ENCODE measurements at places on chromosomes 4 and X.
A peak's percentile ranks its signal among the peaks of the same experiment; 100 is the strongest.

GRCh38 chr4:47839259-47839658 is 1.4 kb upstream of the CORIN start:
- DNase-seq, result peak; percentile 60

DNA sequence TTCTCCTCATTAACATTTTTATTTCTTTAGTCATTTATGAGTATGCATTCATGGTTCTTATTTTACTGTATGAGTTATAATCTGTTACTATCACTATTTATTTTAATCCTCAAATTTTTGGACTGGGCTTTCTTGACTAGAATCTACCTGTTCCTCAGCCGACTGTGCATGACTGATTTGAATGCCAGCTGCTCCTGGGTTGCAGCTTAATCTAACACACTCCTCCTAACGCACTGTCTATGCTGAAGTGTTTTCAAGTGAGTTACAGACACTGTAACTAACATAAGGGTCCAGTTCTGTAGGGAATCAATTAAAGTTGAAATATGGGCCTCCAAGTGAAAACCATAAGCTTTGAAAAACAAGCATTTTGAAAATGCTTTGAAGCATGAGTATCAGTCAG is 137.4 kb upstream of the ARSJ start:
- DNase-seq, result no peak

DNA sequence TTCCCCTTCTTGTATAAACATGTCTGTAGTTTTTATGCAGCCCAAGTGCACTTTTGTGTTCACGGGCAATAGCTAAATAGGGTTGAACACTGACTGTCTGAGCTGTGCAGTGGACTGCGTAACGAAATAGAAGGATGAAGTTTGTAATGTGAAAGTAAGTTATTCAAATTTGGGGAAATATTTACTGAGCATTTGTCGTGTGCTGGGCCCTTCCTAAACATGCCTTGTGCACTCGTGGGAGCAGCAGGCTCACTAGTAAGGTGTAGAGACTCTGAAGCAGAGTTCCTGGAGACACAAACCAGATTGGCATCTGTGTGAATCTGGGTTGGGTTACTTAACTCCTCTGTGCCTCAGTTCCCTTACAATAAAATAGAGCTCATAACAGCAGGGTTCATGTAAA is 51.7 kb upstream of the C1QTNF7 start:
- DNase-seq, result no peak

DNA sequence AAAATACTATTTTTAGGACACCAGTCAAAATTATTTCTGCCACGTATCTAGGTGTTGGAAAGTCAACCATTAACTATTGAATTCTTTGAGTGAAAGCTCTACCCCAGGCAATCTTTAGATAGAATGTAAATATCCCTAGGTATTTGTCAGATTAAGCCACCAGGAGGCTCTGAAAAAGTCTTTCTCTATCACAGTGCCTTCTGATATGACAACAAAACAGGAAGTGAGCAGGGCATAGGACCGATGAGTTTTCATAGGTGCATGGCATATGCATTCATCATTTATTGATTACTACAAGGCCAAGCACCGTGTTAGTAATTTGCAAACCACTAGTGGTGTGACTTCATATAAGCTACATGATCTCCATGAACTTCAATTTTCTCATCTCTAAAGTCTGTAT is 333.6 kb upstream of the F9 start:
- DNase-seq, result no peak

DNA sequence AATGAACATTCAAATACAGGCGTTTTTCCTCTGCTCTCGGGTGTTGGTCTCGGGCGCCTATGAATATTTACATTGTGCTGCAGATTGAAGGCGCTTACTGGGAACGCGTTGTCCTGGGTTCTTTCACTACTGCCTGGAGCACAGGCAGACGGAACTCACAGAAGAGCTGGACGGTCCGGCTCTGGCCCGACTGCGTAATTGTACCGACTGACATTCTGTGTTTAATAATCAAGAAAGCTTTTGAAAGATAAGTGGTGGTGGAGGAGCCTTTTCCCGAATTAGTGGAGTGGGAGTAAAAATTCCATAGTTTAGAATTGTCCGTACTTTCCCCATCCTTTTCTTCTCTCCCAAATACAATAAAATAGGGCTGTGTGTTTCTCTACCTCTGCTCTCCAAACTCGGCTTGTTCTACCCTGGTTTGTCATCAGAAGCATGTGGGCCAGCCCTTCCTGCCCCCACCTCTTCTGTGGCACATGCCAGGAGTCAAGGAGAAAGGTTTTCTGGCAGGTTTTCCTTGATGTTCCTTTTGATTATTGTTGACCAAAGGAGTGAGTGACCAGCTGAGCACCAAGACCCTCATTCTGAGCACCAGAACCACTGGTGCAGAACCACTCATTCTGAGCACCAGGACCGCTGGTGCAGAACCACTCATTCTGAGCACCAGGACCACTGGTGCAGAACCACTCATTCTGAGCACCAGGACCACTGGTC is 2.3 kb downstream of the FHDC1 start:
- no peak for DNase-seq

DNA sequence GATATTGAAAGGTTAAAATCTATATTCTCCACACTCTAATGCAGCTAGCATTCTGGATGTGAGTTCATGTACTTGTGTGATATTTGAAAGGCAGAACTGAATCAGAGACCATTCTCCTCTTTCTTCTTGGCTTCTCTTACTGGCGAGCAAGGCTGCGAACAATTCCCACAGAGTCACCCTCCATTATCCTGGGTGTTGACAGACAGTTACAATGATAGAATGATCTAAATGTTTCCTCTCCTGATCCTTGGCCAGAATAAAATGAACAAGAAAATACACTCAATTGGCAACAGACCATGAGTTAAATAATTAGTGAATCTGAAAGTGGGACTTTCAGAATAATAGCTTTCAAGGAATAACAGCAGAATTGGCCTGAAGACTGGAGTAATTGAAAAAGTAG is 342.8 kb downstream of the RAPGEF2 start:
- DNase-seq, result no peak

GRCh38 chr4:61220556-61220955 is 20.4 kb downstream of the ADGRL3 start:
- DNase-seq, result no peak

DNA sequence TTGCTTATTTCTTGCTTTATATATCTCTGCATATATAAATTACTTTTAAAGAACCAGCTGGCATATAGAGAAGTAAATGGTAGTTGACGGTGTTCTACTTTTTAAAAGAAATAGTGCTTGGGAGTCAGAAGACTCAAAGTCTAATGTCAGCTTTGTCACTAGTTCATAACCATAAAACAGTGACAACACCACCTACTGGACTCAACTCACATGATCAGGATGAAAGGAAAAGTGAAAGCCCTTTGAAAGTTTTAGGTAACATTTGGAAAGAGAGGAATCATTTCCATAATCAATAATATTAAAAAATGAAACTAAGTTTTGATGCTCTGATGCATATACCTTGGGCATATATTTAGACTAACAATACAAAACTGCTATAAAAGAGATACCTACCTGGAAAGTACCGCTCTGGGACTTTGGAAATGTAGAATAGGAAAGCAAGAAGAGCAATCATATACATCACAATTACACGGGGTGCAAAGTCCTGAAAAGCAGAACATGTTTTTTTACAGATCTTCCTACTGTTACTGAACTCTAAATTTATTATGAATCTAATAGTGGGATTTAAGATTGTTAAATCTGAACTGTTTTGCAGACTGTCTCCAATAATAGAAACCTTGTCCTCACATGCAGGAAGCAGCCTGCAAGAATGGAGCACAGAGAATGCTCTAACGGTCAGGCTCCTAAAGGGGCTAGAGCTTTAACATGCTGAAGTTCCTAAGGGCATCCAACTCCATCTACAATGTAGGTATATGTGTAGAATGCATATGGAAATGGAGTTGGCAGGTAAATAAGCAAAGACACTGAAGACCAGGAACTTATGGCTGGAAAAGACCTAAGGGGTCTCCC is 15.6 kb downstream of the PAQR3 start:
- DNase-seq, result no peak

DNA sequence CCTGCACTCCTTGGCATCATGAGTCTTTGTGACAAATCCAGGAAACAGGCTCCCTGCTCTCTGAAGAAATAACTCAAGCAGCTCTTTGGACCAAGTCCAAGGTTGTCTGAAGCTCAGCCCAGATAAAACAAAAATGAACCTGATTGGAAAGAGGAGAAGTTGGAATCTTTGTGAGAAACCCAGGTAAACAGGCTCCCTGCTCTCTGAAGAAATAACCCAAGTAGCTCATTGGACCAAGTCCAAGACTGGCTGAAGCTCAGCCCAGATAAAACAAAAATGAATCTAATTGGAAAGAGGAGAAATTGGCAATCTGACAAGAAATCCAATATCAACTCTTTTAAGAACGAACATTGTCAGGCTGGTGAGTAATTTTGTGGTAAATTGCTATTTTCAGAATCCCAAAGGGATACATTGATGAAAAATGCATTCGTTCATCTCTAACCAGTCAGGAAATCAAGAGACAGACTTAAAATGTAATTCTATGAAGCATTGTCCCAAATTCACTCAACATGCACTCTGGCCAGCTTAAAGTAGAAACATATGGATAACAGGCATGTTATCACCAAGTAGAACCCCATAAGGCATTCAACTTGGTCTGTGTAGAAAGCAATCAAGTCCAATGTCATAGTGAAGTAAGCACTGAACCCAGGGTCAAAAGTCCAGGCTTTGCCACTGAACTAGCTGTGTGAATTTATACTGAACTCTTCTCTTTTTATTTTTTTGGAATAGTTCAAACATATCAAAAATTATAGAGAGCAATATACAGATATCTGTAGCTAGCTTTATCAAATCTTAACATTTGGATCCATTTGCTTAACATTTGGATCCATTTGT is 16.8 kb upstream of the NFXL1 start:
- DNase-seq, result no peak

DNA sequence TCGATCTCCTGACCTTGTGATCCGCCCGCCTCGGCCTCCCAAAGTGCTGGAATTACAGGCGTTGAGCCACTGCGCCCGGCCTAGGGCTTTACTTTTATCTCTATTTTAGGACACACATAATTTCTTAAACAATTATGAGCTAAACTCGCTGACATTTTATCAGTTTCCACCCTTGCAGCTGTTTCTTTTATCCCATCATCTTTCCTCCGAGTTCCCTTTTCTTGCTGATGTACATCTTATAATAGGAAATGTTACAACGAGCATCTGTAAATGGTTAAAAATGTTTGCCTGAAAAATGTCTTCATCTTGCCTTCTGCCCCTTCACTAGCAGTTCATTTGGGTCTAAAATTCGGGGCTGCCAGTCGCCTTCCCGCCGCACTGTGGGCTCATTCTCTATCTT is 41.2 kb downstream of the ZFYVE28 start:
- no peak for DNase-seq
